Heart right ventricle (tissue), 16 donors: ENCODE measurements at places on chromosomes 1 and 21. TPM values are rescaled to one million over a fixed set of nuclear protein-coding genes. Genes with fewer than 3 reads are reported as not detected.

RNPEP gene
- 16.4 TPM for total RNA-seq

NUDT4B gene
- 0.53 TPM for total RNA-seq

CYP4A11 gene
- not detected for total RNA-seq

ETV3L gene
- total RNA-seq = not detected

CYP4B1 gene
- total RNA-seq = 2.1 TPM

BSND gene
- total RNA-seq = not detected

UTP25 gene
- 3.1 TPM for total RNA-seq

MAP10 gene
- 4.5 TPM for total RNA-seq

CAPZA1 gene
- total RNA-seq = 46.6 TPM

HTR6 gene
- not detected for total RNA-seq

LYPD8 gene
- total RNA-seq = not detected

PADI3 gene
- not detected for total RNA-seq

OR6N1 gene
- not detected for total RNA-seq
